COR-L47 (cell line): ENCODE measurements at places on chromosomes 2 and 18.

- DNase-seq = no peak
Measured at GRCh38 chr2:30306522-30306921, 75.2 kb downstream of the LBH start.

GRCh38 chr18:3653263-3653850 is 203.4 kb downstream of the TGIF1 start:
- DNase-seq = no peak

DNA sequence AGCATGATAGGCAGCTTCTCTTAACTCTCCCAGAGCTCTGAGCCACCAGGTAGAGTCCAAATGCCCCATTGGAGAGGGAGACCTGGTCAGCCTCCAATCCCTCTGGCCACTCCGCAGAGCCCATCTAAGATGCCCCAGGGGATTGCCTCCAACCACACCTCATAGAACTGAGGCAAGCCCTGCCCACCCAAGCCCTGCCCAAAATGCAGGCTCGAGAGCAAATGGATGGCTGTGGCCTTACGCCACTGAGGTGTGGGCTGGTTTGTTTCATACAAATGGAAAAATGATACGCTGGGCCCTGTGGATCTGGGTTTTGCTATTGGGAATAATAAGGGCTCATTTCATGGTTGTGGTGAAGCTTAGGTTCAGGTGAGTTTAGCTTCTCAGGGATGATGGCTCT is 3.0 kb upstream of the TFCP2L1 start:
- no peak for DNase-seq

- no peak for DNase-seq
Measured at GRCh38 chr2:59282374-59283057, 1041.4 kb upstream of the FANCL start.

- no peak for DNase-seq
Measured at GRCh38 chr2:169089182-169089581, 19.8 kb downstream of the DHRS9 start.

GRCh38 chr2:160109243-160109642 is 46.8 kb upstream of the PLA2R1 start:
- DNase-seq = no peak

GRCh38 chr2:16088802-16089112 is 148.4 kb downstream of the MYCN start:
- DNase-seq = no peak

GRCh38 chr18:13438507-13439056 is 220.0 kb downstream of the LDLRAD4 start:
- no peak for DNase-seq

- no peak for DNase-seq
Measured at GRCh38 chr2:133562558-133562957, 5.7 kb downstream of the NCKAP5 start.

DNA sequence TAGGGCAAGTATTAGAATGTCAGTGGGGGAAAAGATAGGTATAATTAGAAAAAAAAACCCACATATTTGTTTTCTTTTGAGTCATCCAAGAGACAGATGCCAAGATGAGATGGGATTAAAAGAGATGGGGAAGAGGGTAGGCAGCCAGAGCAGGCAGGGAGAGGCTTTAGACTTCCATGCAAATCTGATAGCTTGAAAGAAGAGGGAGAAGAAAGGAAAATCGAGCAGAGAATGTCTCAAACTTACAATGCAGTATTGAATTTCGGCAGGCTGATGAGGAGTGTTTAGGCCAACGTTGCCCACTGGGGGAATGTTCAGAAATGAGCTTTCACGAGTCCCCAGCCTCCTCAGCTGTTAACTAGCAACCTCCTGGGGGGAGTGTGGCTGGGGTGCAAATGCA is 91.3 kb downstream of the SPATS2L start:
- no peak for DNase-seq

DNA sequence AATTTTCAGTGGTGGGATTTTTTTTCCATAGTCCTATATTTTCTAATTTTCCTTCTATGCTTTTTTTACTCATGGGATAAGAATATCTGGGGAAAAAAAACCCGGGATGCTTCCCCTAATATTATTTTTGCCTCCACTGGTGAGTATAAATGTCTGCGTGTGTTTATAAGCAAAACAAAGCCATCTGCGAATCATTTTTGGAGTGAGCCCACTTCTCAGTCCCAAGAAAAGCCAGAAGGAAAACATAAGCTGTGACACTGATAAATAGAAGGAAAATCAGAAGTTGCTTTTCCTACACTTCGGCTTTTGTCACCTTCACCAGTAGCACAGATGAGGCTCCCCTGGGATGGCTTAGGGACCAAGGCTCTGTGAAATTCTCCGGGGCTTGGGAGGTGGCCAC is 134.7 kb upstream of the PID1 start:
- no peak for DNase-seq

DNA sequence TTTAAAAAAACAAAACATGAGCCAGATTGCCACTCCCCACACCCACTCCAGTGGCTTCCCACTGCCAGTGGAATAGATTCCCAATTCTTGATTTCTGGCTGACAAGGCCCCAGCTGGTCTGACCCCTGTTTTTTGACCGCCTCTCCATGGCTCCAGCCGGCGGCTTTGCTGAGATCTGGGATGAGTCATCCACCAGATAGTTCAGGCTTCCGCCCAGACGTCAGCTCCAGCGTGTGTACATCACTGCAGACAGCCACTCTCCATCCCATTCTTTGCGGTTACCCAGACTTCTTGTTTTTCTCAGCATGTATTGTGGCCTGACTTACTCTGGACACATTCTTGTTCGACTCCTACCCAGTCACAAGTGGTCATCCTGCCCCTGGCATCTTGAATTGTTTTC is 227.9 kb downstream of the GBX2 start:
- no peak for DNase-seq

GRCh38 chr2:37873229-37873628 is 51.9 kb upstream of the RMDN2 start:
- no peak for DNase-seq

DNA sequence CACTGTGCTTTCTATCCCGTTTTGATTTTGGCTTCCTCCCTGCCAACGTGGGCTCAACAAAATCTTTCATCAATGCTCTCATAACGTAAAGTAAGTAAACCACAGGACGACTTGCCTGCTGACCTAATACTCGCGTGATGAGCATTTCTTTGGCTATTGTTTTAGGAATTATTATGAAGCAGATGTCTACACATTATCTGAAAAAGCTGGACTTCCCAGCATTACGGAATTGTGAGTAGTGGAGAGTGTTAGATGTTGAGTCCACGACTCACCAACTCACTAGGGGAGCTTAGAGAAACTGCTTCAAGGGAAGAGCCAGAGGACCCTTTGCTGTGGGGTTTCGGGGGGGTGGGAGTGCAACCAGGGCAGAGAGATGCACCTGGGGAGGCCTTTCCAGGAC is 21.9 kb downstream of the HJURP start:
- DNase-seq = no peak

DNA sequence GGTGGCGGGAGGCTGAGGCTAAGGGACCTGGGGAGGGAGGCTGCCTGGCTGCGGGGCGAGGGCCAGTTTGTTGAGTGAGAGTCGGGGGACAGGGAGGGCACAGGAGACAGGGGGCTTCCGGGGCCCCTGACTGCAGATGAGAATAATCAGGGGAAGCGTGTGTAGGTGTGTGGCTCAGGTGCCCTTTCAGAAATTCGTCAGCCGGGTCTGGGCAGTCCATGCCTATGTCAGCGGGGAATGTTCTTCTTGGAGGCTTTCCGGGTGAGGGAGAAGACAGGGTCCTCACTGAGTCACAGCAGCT is 52.3 kb upstream of the OTOF start:
- no peak for DNase-seq

DNA sequence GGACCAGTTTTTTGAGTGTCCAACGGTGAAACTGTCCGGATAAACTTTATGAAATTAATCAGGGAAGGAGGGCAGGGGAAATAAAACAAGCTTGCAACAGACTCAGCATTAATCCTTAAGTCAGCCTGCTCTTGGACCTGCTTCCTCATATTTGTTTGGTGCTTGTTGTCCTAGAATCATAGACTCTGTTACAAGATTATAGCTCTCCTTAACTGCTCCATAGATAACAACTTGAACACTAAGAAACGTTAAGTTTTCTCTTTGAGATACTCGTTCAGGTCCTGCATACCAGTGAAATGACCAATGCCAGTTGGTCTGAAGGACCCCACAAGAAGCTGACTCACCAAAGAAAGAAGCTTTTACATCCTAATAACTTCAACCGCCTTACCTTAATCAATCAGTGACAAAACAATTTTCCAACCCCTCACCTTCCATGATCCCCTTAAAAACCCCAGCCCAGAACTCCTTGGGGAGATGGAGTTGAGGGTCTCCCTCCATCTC is 493.2 kb downstream of the PID1 start:
- no peak for DNase-seq

GRCh38 chr2:199469514-199470360 is 12.0 kb upstream of the SATB2 start:
- no peak for DNase-seq

- DNase-seq = no peak
Measured at GRCh38 chr2:11824901-11825828, 78.7 kb downstream of the LPIN1 start.

DNA sequence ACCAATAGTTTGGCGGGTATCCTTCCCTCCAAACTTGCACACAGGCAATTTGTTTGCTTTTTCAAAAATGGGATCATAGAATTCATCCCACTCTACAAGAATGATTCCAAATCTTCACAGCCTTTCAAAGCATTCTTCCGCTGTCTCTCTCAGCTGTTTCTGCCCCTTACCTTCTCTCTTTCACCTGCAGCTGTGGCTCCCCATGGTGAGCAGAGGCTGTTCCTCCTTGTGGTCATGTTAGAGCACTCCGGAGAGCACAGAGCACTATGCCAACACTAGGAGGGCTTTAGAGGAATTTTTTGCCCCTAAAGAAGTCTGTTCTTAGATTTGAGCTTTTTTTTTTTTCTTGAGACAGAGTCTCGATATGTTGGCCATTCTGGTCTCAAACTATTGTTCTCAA is 30.4 kb downstream of the MTHFD2 start:
- DNase-seq = no peak

- no peak for DNase-seq
Measured at GRCh38 chr2:45627911-45628310, 16.8 kb upstream of the SRBD1 start.

DNA sequence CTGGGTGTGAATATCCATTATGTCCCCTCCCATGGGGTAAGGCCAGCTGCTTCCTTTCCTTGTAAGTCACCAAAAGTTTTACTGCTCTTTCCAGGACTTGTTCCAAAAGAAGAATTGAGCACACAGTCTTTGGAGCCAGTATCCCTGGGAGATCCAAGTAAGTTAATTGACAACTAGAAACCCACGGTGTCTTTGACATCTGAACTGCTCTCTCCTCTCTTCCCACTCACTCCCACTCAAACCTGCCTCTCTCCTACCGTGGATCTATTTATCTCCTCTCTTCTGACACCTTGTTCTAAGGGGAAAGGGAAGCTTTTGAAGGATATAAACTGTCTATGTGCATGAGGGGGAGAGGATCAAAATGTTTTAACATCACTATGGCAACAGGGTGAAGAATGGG is 86.7 kb downstream of the VIT start:
- no peak for DNase-seq

GRCh38 chr2:17816396-17817245 is at the start of gene MSGN1:
Gene MSGN1 (plus strand): TSS chr2:17816460. CDS start chr2:17816519, 59 bp downstream.
- no peak for DNase-seq
